ENCODE measurements at places on chromosomes 16 and 17. TPM values are rescaled to one million over a fixed set of nuclear protein-coding genes. Genes with fewer than 3 reads are reported as not detected.

Gene KRTAP4-3
- not detected for total RNA-seq

Gene DNASE1L2
- 1.7 TPM for total RNA-seq

Gene TMEM100
- total RNA-seq: 3.3 TPM

Gene NOD2
- 0.16 TPM for total RNA-seq

Gene HP
- total RNA-seq: 1.4 TPM
